ENCODE measurements at places on chromosomes 11 and 22.
A peak's percentile ranks its signal among the peaks of the same experiment; 100 is the strongest.

GRCh38 chr11:121104312-121104762 lies 3.3 kb downstream of the TECTA start:
- no peak for DNase-seq

- DNase-seq, result no peak
Observed at GRCh38 chr11:36501236-36501635, 8.8 kb downstream of the TRAF6 start.

- no peak for DNase-seq
Observed at GRCh38 chr11:67293090-67293489, 4.0 kb downstream of the ANKRD13D start.

DNA sequence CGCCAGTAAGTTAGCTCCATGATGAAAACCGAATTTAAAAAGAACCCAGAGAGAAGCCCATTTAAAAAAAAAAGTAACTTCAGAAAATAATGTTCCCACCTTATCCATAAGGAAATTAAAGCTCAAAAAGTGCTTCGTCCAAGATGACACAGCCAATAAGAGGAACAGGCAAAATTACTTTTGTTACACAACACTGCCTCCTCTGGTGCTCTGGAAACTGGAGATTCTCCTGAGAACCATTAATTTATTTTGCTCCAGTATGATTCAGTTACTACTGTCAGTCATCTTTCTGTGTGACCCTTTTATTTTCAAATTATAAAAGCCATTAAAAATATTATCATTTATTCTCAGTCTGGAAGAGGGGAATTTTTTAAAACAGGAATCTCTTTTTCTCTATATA lies 2.0 kb downstream of the IFT27 start:
- no peak for DNase-seq

- no peak for DNase-seq
Observed at GRCh38 chr11:109123816-109124787, 297.9 kb upstream of the C11orf87 start.

DNA sequence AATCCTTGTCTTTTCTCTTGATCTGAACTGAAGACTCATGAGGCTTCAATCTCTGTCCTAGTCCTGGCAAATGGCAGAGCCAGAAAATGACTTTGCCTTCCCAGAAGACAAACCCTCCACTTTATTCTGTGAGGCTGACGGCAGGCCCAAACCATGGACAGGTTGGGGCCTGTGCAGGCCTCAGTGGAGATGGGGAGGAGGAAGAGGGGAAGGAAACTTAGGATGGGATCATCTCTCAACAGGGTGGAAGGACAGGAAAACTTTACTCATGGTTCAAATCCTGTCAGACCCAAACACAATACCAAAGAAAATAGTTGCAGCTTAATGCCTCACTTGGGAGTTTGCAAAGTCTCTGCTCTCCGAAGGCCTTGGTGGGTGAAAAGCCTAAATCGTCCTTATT lies 9.8 kb downstream of the RPL27A start:
- no peak for DNase-seq

- DNase-seq, result no peak
Observed at GRCh38 chr11:45933846-45934579, 11.6 kb downstream of the LARGE2 start.

DNA sequence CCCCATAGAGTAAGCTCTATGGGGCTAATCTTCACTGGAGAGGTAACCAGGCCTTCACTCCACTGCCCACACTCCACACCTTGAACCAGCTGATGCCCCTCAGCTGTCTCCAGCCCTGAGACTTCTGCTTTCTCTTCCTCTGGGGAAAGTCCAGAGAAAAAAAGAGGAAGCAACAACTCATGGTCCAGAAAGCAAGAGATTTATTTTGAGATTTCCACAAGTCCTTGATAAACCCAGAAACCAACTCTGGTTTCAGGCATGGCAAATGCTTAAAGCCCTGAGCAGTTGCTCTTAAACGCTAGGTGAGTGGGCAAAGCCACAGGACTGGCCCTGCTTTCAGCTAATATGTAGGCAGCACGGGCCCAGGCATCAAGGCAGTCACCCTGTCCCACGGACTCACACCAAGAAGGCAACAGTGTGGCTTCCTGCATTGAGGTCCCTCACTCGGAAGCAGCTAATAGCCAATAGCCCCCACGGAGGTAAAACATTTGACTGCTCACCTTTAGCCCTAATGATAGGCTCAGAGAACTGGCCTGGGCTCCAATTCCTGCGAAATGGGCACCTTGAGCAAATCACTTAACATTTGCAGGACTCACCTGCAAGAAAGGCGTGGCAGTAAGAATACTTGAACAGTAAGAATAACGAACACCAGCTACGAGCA lies 4.3 kb downstream of the CYB561A3 start:
- DNase-seq, result no peak

- no peak for DNase-seq
Observed at GRCh38 chr11:9069862-9070470, 21.4 kb downstream of the SCUBE2 start.

DNA sequence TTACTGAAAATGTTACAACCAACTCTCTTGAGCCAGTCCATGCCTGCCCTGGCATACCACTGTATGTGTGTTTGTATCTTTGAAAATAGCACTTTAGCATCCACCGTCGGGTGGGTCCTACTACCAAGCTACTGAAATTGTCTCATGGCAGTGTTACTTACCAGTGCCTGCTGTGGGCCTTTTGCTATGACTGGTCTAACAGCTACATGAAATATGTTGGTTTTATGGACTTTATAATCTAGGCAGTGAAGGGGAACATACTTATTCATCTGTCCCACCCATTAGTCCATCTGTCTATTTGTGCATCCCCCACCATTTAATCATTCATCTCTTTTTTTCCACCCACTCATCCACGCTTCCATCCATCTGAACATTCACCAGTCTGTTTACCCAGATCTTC lies 106.0 kb downstream of the NAV2 start:
- no peak for DNase-seq

GRCh38 chr22:17692841-17693240 lies 54.3 kb downstream of the BCL2L13 start:
- DNase-seq, result no peak

DNA sequence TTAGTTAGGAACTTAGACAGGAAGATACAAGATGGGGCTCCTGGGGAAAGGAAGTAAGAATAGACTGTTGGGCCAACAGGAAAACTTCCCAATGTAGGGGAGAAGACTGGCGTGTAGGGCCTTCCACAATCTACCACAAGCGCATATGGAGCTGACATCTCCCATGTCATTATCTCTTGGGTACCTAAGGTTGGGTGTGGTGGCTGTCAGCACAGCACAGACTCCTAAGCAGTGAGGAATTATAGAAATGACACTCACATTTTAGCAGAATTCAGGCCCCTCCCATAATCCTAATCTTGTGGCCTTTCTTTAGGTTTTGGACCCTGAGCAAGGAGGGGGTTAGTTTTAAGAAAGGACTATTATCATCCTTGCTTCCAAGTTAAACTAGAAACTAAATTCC lies 11.6 kb downstream of the TRIM21 start:
- no peak for DNase-seq

DNA sequence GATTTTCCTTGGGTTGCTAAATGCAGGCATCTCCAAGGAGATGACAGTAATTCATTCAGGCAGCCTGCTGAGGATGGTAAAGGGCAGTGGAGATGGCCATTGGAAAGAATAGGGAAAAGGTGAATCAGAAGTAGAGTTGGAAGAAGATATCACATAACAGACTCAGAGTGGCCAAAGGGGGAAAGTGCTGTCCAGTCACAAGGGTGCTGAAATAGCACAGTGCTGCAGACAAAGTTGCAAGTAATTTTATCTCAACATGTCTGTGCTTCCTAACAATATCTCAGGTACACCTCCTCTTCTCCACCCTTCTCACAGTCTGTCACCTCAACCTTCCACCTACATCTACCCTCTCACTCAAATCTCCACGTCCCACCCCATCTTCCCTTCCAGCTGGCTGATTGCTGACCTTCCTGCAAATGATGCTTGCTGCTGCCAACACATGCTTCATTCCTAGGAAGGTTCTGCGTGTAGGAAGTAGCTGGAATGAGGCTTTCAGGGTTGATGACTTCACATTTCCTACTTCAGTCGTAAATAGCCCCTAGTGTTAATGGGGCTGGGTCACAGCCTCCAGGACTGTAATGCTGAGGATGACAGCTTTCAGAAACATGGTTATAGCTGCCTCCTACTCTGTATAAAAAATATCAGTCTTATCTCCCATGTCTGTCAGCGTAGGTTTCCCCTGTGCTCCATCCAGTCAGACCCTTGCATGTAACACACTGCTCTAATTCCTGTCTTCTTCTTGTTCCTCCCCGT lies 123.9 kb downstream of the CTNND1 start:
- DNase-seq, result no peak

DNA sequence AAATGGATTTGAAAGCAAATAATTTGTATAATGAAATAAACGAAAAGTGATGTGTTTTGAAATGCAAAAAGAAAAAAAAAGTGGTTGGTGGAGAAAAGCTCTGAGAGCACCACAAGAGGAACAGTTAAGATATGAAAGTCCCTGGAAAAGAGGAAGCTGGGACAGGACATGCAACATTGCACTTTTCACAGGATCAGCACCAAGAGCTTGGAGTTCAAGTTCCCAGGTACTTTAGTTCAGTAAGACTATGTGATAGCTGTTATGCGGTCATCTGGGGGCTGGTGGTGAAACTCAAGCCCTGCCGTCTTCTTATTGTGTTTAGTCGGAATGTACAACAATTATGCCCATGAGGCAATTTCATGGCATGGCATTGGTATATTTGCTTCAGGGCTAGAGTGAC lies 17.1 kb upstream of the MS4A4A start:
- DNase-seq, result no peak

- DNase-seq, result no peak
Observed at GRCh38 chr22:42928969-42929837, 72.1 kb upstream of the ARFGAP3 start.

- DNase-seq, result peak; percentile 22
Observed at GRCh38 chr11:2298795-2299761, 2.6 kb downstream of the C11orf21 start.

All from stimulated activated CD4-positive, alpha-beta T cell treated with anti-CD3 and anti-CD28 coated beads, TNF-alpha, amount 100 ng/mL, for 24 hours (primary cell).